ENCODE measurements at places on chromosomes 1 and 21.
A peak's percentile ranks its signal among the peaks of the same experiment; 100 is the strongest.

GRCh38 chr1:235156740-235157139 is 4.3 kb downstream of the RBM34 start:
- DNase-seq: no peak

- DNase-seq: no peak
These were observed 8.3 kb upstream of the FASLG start for GRCh38 chr1:172650474-172651193.

GRCh38 chr21:37534431-37534830 is 167.9 kb downstream of the DYRK1A start:
- DNase-seq: no peak

DNA sequence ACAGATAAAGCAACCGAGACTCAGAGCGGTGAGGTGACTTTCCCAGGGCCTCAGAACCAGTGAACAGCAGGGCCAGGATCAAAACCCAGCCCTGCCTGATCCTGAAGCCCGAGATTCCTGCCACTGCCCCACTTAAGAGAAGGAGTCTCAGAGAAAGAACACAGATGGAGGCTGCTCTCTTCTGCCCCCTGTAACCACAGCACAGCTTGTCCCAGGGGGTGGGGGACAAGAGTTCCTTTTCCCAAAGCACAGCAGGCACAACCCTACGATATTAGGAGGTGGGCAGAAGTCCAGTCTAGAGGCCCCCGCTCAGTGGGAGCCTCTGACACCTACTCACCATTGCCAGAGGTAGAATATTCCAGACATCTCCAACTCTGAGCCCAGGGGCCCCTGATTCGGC is 24.0 kb upstream of the VWA5B1 start:
- DNase-seq: no peak

- no peak for DNase-seq
These were observed 81.8 kb upstream of the PLXNA2 start for GRCh38 chr1:208326033-208326432.

- DNase-seq: no peak
These were observed 201.5 kb downstream of the PDE4B start for GRCh38 chr1:65994223-65994622.

GRCh38 chr21:31397939-31398338 is 53.9 kb upstream of the TIAM1 start:
- DNase-seq: no peak

- DNase-seq: no peak
These were observed 2.1 kb upstream of the TTLL7 start for GRCh38 chr1:84000954-84001495.

- DNase-seq: peak; percentile 52
These were observed at the start of gene ZBTB18 for GRCh38 chr1:244050835-244051444. Gene ZBTB18 (plus strand): TSS chr1:244051283. CDS start chr1:244051432, 149 bp downstream.

- DNase-seq: no peak
These were observed 74.0 kb downstream of the NPHP4 start for GRCh38 chr1:5918275-5918649.

DNA sequence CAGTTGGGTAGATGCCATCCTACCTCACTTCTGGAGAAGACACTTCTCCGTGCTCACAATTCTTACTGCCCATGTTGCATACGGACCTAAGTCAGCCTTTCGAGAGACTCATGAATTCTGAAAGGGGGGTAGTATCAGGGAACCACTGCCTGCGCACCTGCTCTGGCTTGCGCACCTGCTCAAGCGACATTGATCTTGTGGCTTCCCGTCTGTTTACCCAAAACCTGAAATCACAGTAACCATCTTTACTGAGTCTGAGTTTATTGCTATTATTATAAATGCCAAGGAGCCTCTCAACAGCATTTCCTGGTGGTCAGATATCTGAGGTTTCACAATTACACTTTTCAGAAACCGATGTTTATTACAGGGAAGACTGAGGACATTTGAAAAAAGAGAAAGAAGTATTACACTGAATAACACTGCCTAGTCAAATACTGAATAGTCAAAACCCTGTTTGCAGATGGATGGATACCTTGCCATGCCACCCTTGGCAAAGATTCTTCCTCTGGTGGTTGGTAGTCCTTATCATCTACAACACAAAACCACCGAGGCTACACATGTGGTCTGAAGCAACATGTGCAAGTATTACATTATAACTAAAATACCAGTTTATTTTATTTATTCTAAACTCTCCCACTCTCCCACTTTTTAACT is 208.7 kb downstream of the SIPA1L2 start:
- DNase-seq: no peak

GRCh38 chr1:41536361-41536802 is 51.9 kb upstream of the EDN2 start:
- DNase-seq: no peak

- DNase-seq: no peak
These were observed 22.7 kb downstream of the DDI2 start for GRCh38 chr1:15639931-15640330.

GRCh38 chr1:21335750-21336224 is 45.5 kb upstream of the ECE1 start:
- DNase-seq: no peak

- no peak for DNase-seq
These were observed 117.2 kb upstream of the JUN start for GRCh38 chr1:58901008-58901407.

GRCh38 chr21:19844334-19844733 is 1153.9 kb upstream of the NCAM2 start:
- DNase-seq: no peak

DNA sequence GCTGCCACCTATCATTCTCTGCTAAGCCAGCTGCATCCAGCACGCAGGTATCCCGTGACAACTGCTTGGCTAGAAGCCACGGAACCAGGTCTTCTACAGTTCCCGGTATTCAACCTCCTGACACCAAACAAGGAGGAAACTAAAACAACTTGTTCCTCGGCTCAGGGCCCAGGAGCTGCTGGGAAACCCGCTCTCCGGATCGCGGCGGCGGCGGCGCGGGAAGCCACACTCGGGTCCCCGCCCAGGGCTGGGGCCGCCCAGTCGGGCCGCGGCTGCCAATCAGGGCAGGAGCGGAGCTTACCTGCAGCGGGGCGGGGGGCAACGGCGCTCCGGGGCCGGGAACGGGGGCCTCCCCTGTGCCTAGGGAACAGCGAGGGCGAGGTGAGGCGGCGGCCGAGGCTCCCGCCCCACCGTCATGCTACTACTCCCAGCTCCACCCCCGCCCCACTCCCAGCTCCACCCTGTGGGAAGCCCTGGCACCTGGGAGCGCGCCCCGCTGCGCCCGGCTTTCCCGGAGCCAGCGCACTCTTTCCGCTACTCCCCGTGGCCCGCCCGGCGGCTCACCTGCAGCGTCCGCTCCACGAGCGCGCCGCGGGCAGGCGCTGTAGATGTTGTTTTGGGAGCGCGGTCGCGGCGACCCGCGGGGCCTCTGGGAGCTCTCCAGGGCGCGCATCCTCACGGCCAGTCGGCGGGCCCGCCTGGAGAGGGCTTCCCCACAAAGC is 12.1 kb downstream of the IL24 start:
- no peak for DNase-seq

GRCh38 chr1:159071970-159072582 is 4.5 kb downstream of the AIM2 start:
- no peak for DNase-seq

GRCh38 chr1:118949315-118949714 is 38.8 kb downstream of the TBX15 start:
- no peak for DNase-seq

DNA sequence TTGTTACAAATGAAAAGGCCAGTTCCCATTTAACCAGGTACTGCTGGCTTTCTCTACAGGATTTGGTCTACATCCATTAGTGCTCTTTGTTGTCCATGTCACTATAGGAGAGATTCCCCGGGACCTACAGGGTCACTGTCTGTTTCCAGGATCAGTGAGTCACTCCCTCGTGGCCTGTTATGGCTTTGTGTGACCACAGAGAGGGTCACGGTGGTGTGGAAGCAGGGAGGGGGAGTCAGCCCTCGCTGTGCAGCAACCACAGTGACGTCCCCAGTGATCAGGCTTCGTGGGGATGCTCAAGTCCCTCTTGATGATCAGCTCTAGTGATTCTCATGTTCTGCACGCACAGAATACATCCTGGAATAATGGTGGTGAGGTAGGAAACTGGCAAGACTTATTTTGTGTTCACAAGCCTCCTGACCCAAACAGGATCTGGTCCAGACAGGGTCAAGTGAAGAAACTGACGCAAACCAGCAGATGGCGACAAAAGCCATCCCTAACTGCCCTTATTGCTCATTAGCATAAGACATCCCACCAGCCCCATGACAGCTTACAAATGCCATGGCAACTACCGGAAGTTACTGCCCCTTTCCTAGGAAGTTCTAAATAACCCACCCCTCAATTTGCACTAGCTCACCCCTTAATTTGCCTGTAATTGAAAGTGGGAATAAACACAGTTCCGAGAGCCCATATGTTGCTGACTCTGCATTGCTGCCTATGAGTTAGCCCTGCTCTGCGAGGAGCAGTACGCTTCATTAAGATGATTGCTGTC is 98.5 kb downstream of the DISC1 start:
- DNase-seq: no peak

DNA sequence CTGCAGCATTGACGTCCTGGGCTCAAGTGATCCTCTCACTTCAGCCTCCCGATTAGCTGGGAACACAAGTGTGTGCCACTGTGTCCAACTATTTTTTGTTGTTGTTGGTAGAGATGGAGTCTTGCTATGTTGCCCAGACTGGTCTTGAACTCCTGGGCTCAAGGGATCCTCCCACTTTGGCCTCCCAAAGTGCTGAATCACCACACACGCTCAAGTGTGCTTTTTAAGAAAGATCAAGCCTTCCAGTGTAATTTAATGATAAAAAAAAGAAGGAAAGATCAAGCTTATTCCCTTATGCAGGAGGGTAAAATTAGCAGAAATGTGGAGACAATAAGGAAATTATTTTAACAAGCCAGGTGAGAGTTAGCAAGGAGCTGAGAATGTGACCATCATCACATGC is 61.1 kb upstream of the SERBP1 start:
- no peak for DNase-seq

GRCh38 chr1:203225071-203225470 is 4.4 kb downstream of the CHIT1 start:
- DNase-seq: no peak

- DNase-seq: no peak
These were observed 11.5 kb downstream of the RO60 start for GRCh38 chr1:193070942-193071341.

DNA sequence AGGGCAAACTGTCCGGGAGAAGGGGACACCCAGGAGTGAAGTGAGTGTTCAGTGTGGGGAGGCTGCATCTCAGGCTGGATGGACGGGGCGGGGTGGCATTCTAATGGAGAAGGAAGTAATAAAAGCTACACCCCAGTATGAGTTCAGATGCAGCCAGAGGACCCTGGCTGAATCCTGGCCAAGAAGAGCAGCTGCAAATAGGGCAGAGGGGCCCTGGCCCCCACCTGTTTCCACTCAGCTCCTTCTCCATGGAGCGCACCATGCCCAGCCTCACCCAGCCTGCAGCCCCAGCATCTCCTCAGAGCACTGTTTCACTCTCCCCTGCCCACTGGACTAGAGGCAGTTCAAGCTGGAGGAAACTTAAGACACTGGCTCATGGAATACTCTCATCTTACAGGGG is 46.4 kb downstream of the KCND3 start:
- DNase-seq: no peak

- DNase-seq: no peak
These were observed 315.3 kb downstream of the TPR start for GRCh38 chr1:186059752-186060151.

GRCh38 chr1:230087717-230088105 is 20.7 kb downstream of the GALNT2 start:
- no peak for DNase-seq

GRCh38 chr1:196105901-196106300 is 502.3 kb downstream of the KCNT2 start:
- no peak for DNase-seq

GRCh38 chr1:119160409-119160808 is 20.0 kb upstream of the WARS2 start:
- DNase-seq: no peak

GRCh38 chr1:43197343-43198127 is 25.4 kb downstream of the CFAP57 start:
- no peak for DNase-seq

DNA sequence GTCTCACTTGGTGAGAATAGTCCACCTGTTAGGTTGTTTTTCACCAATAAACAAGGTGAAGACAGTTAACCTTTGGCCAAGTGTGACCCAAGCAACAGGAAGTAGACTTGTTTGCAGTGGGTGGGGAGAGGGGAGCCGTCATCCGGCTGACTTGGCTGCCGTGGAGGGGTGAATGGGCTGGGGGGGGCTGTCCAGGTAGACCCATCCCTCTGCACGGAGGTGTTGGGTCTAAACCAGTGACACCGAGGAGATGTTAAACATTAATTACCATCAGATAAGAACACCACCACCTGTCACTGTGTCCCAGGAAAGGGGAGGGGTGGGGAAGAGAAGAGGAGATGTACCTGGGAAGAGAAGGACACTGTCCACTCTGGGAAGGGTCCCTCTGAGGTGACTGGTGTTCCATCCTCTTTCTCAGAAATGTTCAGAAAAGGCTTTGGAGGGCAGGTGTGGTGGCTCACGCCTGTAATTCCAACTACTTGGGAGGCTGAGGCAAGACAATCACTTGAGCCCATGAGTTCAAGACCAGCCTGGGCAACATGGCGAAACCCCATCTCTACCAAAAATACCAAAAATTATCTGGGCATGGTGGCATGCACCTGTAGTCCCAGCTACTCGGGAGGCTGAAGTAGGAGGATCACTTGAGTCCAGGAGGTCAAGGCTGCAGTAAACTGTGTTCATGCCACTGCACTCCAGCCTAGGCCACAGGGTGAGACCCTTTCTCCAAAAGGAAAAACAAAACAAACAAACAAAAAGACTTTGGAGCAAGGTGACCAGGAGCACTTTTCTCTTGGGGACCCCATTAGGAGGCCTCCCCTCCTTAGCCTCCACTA is 6.7 kb upstream of the MYOM3 start:
- no peak for DNase-seq

- peak; percentile 54 for DNase-seq
These were observed 90.5 kb upstream of the TLR5 start for GRCh38 chr1:223233410-223234169.

DNA sequence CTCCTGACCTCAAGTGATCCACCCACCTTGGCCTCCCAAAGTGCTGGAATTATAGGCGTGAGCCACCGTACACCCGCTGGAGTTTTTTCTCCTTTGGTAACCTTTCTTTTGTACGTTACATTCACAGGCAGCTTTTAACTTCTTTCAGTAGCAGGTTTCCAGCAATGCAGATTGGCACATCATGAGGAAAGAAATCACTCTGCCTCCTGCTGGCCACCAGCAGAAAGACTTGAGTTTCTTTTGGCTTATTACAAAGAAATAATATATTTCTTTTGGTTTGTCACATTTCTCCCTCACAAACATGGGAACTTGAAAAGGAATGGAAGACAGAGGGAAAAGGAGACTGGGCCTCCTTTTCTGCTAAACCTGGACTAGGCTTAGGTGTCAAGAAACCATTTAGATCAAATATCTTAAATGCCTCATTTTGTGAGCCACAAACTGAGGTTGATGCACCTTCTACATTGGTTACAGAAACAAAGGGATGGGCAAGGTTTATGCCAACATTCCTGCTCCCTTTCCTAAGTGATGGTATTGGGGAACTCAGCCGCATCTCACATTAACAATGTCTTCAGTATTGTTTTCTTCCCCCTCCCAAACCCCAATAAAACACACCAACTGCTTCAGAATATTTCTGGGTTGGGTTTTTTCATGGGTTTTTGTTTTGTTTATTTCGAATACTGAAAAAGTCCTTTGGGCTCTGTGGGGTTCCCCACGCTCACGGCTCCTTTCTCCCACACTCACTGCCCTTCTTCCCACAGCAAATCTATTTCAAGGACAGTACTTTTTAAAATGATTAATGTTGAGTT is 7.7 kb downstream of the ENSA start:
- DNase-seq: no peak

- no peak for DNase-seq
These were observed 319.2 kb downstream of the NTNG1 start for GRCh38 chr1:107460035-107460434.

GRCh38 chr21:36419241-36419640 is 34.0 kb downstream of the CHAF1B start:
- no peak for DNase-seq

All from occipital lobe (tissue), 3 donors.